ENCODE measurements at places on chromosomes 3 and 15. TPM values are rescaled to one million over a fixed set of nuclear protein-coding genes. Genes with fewer than 3 reads are reported as not detected.

DNA sequence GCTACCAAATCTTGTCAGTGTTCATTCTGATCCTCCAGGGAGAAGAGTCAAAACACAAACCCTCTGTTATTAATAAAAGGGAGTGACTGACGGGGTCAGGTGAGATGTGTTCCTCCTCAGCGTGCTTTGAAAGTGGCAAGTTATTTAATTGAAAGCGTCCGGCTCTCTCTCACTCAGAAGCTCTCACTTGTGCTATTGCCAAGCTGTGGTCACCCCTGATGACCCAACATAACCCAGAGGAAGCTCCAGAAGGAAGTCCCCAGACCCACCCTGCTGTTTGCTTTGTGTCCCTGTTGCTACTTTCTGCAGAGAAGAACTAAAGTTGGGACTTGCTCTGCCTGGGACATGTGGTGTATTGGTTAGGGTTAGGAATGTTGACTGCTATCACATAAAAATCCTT, 235.6 kb downstream of the EDEM1 start:
- ATAC-seq = no peak

DNA sequence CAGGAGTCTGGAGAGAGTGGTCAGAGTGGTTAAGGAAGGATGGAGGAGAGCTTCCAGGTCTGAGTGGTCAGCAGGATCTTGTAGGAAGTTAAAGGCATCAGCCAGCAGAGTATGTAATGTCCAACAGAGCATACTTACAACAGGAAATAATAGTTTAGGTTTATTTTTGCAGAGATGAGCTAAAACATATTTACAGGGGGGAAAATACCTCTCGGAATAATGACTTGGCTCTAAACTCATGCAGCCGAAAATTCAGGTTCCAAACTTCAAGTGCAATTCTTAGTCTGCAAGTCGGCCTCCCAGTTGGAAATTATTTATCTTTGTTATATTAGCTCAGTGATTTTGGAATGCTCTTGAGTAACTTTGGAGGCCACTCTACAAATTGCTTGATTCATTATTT, 385.0 kb upstream of the C2CD4B start:
- no peak for ATAC-seq

- ATAC-seq = no peak
These were observed 252.5 kb downstream of the CDIN1 start for GRCh38 chr15:36831904-36832287.

TRIM59 gene
- 39.2 TPM for total RNA-seq

FRG2C gene
- not detected for total RNA-seq

DNA sequence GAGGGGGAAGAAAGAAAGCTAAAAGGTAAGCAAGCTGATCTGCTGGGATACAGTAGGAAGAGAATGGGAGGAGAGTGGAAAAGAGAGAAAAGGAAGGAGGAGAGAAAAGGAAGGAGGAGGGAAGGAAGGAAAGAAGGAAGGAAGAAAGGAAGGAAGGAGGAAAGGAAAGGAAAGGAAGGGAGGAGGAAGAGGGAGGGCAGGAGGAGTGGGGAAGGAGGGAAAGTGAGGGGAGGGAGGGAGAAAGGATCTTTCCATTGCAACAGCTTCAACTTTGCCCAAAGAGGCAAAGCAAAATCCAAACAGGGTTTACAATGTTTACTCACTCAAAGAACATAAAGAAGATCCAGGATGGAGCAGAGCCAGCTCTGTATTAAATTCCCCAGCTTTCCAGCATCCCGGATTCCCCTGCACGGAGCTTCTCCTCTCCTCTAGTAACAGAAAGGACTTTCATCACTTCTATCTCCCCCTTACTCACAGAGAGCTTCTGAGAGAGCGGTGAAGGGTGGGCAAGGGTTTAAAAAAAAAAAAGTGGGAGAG, 494.2 kb upstream of the PROK2 start:
- ATAC-seq = no peak

GRCh38 chr15:71443538-71443937, 328.3 kb downstream of the THSD4 start:
- no peak for ATAC-seq

PATL2 gene
- 38.5 TPM for total RNA-seq

GOLGA8S gene
- total RNA-seq = 0.06 TPM

- no peak for ATAC-seq
These were observed 32.9 kb downstream of the IL16 start for GRCh38 chr15:81229586-81229985.

DNA sequence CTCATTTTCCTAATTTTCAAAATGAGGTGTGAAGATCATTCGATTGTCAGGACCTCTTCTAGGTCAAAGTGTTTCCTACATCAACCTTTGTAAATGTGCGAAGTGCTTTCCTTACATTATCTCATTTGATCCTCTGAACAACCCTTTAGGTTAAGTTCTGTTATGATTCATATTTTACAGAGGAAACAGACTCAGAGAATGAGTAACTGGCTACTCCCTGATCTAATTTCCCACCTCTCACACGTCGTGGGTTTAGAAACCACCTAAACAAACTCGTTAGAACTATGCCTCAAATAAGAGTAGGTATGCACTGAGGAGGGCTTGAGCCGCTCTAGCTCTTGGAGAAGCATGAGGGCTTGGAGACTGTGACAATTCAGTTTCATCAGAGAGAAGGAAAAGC, 148.6 kb downstream of the CD47 start:
- ATAC-seq = peak; percentile 99

DNA sequence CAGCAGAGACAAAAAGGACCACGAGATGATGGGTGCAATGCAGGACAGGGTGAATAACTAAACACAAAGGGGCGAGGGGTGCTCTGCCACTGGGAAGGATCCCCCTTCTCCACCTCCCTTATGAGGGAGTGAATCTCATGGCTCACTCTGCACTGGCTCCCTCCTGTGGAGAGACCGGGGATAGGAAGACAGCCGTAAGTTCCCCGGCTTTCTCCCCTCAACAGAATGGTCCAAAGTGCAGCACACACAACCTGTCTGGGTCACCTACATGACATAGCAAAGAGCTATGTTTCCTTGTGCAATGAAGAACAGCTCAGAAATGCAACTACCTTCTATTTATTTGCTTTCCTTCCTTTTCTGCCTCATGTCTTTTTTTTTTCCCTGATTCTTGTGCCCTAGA, 7.8 kb upstream of the ACSBG1 start:
- ATAC-seq = peak; percentile 36

Data from activated T-helper 17 cell treated with anti-CD3 and anti-CD28 coated beads, Interleukin-2, amount 50 U/mL, for 72 hours (primary cell).